Fibroblast of villous mesenchyme (primary cell): ENCODE measurements at places on chromosomes 3 and 15. TPM values are rescaled to one million over a fixed set of nuclear protein-coding genes. Genes with fewer than 3 reads are reported as not detected.

DNA sequence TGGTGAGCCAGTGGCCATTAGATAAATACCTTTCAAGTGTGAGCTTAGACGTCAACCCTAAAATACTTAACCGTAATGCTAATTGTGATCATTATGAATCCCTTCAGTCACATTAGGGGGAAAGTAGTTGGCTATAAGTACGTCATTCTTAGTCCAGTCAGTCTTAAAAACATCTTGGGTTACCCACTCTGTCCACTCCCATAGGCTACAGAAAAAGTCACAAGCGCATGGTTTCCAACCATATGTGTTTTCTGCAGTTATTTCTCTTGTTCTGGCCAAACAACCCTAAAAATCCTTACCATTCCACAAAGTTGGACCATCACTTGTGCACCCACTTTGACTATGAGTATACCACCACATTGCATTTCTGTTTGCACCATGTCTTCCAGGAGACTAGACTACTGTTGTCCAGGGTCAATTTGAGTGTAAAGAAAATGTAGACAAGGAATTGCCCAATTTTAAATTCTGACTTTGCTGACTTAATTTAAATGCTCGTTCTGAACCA lies 3.3 kb downstream of the RPL15 start:
- DNase-seq: no peak

GRCh38 chr15:47696351-47696750 lies 21.0 kb upstream of the SEMA6D start:
- no peak for DNase-seq

DNA sequence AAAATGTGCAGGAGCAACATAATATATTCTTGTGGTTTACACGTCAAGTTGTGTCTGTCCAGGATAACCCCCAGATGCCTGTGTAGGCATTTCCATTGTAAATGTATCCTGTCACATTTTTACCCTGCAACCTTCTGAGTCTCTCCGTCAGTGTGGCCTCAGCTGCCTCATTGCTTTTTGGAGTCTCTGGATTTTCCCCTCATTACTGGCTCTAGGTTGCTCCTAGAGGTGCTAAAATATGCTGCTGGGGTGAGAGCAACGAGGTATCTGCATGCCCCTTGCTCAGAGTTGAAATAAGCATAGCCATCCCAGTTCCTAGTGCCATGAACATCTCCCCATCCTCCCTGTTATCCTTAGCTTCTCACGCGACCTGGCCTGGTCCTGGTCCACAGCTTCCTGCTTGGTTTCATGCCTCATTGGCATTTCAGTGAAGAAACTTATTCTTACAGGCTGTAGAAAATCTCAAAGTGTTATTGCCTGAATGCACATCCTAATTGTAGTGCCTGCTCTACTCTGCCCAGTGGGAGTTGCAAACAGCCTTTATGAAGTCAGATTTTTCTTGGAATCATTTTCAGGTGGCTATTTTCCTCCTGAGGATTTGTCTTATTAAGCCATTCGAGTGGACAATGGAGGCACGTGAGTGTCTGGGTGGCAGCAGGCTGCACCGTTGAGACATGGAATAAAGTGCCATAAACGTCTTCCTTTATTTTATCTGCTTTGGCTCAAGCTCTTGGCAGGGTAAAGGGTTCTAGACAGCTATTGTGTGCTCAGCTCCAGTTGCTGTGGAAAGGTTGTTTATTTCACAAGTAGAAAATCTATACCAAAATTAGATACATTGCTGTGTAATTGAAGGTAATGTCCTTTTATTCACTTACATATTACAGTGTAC lies 33.2 kb downstream of the OXNAD1 start:
- DNase-seq: no peak

GRCh38 chr15:33142708-33143107 lies 51.8 kb downstream of the FMN1 start:
- no peak for DNase-seq

GRCh38 chr3:161230621-161231171 lies 9.6 kb downstream of the NMD3 start:
- no peak for DNase-seq

- peak; percentile 63 for DNase-seq
Measured at GRCh38 chr3:96466441-96466840, 348.0 kb upstream of the EPHA6 start.

- peak; percentile 78 for DNase-seq
Measured at GRCh38 chr3:55487381-55488241, 505 bp upstream of the WNT5A start.

GRCh38 chr3:37052860-37053259 lies 59.5 kb downstream of the MLH1 start:
- DNase-seq: no peak

DNA sequence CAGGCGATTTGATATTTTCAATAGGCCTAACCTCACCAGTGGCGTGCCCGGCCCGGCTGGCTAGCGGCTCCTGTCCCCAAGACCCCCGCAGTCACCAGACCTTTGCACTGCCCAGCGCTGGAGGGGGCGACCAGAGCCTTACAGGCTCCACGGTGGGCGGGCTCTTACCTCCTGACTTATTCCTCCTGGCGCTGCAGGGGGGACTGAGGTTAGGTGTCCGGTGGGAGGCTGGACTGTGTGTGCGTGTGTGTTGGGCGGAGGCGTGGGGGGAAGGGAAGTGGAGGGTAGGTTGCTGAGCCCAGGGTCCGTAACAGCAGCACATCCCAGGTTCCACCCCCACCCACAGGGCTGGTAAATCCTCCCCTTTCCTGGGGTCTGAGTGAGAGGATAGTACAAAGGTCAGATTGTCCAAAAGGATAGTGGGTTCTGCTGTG lies 27.5 kb upstream of the THRB start:
- no peak for DNase-seq

DNA sequence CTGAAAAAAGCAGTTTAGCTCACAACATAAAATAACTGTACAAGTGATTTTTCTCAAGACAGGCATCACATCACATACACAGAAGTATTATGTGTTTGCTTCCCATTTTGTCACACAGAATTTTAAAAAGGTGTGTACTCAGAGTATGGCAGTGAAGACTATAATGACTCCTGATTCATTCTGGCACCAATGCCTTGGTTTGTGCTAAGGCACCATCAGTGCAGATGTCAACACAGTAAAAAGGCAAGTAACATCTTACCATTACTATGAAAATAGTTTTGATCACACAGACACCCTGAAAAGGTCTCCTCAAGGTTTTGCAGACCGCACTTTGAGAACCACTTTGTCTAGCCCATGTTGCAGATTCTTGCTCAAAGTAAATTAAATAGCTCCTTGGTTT lies 191.6 kb downstream of the KLHL25 start:
- DNase-seq: no peak

- DNase-seq: peak; percentile 61
Measured at GRCh38 chr3:123286308-123287023, 84.7 kb downstream of the SEC22A start.

GRCh38 chr15:43220991-43221403 lies at the start of gene EPB42:
TSS of gene EPB42 (minus strand) at chr15:43221018. CDS start at chr15:43220825, 193 bp downstream.
- no peak for DNase-seq

GRCh38 chr15:91488452-91488851 lies 365.1 kb upstream of the SLCO3A1 start:
- DNase-seq: no peak

DNA sequence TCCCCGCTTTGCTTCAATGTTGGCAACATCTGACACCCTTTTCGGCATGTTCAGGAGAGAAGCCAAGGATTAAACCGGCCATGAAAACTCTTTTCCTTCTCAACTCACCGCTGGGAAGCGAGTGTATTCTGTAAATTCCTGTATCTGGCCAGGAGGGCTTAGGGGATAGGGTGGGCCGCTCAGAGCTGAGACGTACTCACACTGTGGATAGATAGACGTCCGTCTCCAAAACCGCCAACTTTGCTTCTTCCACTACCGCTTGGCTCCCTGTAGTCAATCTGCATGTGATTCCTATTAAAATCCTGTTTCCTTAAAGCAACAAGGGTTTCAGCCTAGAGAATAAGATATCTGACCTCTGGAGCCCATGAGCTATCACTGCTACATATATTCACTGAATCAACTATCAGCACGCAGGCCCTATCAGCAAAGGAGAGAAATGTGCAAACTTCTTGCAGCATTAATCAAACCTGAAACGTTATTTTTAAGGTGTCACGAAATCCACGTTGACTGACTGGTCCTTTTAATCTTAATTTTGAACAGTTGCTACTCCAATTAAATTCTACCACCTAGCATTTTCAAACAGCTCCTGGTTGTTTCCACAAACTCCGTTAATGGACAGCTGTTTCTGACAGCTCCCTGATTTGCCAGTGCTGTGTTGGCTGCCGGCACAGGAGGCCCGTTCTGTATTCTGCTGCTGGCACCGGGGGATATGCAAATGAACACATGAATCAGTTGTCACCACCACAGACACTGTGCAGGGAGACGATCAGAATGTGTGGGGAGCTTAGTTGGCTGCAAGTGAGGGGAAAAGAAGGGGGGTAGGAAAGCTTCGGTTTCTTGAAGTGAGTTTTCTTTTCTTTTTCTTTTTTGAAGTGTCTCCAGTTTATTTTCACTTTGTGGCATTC lies 438.9 kb upstream of the ARRDC4 start:
- DNase-seq: no peak

- no peak for DNase-seq
Measured at GRCh38 chr3:42276141-42277132, 10.5 kb upstream of the CCK start.

GRCh38 chr3:183896610-183897009 lies 11.9 kb upstream of the PARL start:
- DNase-seq: no peak

- peak; percentile 45 for DNase-seq
Measured at GRCh38 chr15:77500989-77501388, 80.3 kb downstream of the HMG20A start.

GRCh38 chr3:184656458-184656828 lies 55.4 kb downstream of the MAGEF1 start:
- DNase-seq: no peak

DNA sequence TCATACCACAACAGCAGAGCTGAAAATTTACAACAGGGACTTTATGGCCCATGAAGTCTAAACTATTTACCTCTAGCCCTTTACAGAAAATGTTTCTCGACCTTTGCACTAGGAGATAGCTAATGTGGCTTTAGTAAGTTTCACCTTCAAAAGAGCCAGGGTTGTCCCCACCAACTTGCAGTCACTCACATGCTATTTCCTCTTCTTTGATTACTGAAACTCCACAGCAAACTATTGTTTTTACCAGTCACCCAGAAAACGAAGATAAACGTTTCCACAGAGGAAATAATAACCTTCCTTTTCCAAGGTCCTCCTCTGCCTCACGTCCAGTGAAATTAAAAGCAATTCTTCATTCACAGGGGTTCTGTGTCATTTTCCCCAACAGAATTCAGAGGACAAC lies 48.2 kb downstream of the WWTR1 start:
- DNase-seq: no peak

- DNase-seq: no peak
Measured at GRCh38 chr15:70280781-70281180, 183.1 kb upstream of the TLE3 start.

DNA sequence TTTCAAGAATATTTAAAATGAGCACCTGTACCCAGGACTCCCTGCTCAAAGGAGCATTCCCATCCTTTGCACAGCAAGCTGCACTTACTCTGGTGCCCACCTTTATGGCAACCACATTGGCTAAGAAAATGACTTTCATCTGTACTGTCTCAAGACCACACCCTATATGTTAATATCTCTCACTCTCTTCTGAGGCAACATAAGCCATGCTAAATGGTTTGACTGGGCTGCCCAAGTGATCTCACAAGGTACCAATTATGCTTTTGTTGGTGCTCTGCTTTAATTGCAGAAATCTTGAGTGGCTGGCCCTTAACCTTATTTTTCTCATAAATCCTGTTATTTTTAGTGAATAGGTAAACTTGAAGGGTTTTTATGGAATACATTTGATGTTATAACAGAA lies 17.7 kb downstream of the RYK start:
- DNase-seq: no peak

GRCh38 chr3:186277268-186277909 lies 84.6 kb downstream of the DGKG start:
- DNase-seq: peak; percentile 67

DNA sequence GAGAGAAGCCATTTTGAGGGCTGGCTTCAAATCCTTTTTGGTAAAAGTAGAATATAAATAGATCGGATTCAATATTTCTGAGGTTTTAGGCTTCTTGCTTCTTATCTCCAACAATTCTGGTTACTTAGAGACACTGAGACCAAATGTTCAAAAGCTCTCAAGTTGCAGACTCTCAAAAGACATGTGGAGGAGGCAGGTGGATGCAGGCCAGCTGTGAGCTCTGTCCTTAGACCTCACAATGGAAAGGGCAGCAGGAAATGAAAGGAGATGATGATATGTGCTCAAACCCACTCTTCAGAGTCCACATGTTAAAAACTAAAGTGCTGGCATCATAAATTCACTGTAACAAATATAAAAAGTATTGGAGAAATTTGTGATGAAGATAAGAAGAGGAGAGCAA lies 424.9 kb upstream of the ALCAM start:
- DNase-seq: no peak

DNA sequence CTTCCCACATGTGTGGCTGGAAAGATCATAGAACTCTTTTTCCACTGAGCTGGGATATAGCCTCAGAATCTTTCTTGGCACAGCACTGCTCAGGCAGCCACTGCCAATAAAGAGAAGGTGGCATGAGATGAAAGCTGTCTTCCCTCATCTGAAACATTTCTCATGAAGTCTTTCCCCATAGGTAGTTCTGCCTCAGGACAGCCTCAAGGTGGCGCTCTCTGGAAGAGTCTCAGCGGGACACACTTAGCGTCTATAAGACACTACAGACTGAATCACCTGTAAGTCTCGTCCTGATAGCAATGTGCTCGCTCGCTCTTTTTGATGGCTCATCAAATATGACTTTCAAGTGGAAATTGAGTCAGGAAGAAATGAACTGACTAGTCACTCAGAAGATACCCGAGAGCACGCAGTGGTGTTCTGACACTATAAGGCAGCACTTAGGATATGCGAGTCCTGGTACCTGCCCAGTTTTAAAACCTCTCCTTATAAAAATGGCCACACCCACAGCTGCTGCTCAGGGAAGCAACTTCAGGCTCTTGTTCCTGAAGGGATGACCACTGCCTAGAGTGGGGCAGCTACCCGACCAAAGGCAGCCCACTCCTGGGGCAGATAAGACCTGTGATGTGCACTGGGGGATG lies 269.5 kb downstream of the SUCLG2 start:
- peak; percentile 66 for DNase-seq

GRCh38 chr15:101600035-101600434 lies 52.1 kb downstream of the TM2D3 start:
- no peak for DNase-seq

- DNase-seq: peak; percentile 51
Measured at GRCh38 chr3:65856907-65857306, 181.8 kb downstream of the MAGI1 start.

DNA sequence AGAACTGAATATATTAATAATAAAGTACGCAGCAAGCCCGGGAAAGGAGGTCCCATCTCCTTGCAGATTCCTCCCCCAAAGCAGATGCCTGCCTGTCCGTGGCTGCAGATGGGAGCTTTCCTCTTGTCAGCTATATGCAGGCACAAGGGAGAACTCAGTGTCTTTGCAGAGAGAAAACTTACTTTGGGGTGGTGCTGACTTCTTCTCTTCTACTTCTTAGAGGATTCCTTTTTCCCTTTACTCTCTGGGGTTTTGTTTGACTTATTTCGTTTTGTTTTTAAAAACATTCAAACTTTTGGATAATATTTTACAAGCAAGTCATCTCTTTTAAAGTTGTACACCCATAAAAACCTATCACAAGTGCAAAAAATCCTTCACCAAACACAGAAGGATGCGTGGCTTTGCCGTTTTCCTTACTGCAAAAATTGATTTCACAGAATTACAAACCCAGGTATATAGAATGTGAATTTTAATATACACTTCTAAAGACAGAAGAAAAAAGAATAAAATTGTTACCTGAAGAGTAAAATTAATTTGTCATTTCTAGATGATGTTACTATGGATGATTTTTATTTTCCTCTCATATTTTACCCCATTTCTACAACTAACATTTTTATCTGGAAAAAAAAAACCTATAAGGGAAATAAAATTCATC lies 65.3 kb upstream of the IGF1R start:
- DNase-seq: no peak

The ALS2CL gene
- 2.6 and 6.0 TPM in 2 replicates for total RNA-seq

The RYR3 gene
- under 0.01 TPM in 1 of 2 replicates, not detected in the other for total RNA-seq

The PAQR5 gene
- 0.97 and 1.3 TPM in 2 replicates for total RNA-seq
